ENCODE measurements at places on chromosomes 7 and 10.

- DNase-seq: no peak
These were observed 26.5 kb upstream of the CHST15 start for GRCh38 chr10:124119946-124120345.

GRCh38 chr7:14020339-14020900, 31.0 kb upstream of the ETV1 start:
- DNase-seq: no peak

DNA sequence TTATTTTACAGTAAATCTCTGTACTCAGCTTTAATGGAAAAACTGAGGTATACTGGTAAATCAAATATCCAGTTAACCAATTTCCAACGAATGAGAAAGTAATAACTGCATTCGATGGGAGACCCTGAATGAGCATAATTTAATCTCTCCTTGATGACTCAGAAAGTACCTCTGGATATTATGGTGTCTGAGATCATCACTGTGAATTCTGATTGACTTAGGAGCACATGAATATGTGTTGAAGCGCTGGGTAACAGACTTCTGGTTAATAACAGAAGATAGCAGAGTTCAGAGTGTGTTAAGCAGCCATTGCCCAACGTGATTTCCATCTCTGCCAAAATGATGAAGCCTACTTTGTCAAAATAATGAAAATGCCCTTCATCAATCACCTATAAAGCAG, 116.6 kb downstream of the NRP1 start:
- no peak for DNase-seq

- DNase-seq: no peak
These were observed 587.2 kb downstream of the SORCS1 start for GRCh38 chr10:106577266-106577665.

- DNase-seq: no peak
These were observed 13.4 kb downstream of the BRI3 start for GRCh38 chr7:98294798-98295382.

- no peak for DNase-seq
These were observed 68.1 kb upstream of the SLC39A12 start for GRCh38 chr10:17883621-17884020.

- DNase-seq: no peak
These were observed 381.0 kb upstream of the NRP1 start for GRCh38 chr10:33715303-33715975.

DNA sequence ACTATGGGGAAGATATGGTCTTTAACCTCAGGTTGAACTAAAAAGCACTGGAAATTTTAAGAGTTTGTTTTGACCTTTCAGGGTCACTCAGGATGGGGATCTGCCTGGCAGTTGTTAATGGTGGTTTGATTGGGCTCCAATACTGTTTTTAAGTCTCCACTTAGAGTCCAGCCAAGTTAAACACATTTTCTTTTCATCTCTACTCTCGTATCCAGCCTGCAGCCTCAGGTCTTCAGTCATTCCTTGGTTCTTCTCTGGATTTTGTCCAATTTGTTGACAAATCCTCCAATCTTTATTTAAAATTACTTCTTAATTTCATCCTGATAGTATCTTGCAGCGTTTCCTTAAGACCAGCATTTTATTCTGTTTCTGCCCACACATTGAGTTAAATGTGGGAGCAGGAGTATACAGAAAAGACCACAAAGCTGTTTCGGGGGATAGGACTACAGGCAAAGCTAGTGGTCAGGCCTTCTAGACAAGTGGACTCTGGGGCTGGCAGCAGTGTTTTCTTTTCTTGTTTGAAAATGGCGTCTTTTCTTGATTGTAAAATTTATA, 133.2 kb upstream of the INHBA start:
- no peak for DNase-seq

GRCh38 chr7:135151132-135151531, 3.3 kb downstream of the TMEM140 start:
- DNase-seq: no peak

GRCh38 chr10:127408112-127408710, 140.9 kb upstream of the NPS start:
- no peak for DNase-seq

DNA sequence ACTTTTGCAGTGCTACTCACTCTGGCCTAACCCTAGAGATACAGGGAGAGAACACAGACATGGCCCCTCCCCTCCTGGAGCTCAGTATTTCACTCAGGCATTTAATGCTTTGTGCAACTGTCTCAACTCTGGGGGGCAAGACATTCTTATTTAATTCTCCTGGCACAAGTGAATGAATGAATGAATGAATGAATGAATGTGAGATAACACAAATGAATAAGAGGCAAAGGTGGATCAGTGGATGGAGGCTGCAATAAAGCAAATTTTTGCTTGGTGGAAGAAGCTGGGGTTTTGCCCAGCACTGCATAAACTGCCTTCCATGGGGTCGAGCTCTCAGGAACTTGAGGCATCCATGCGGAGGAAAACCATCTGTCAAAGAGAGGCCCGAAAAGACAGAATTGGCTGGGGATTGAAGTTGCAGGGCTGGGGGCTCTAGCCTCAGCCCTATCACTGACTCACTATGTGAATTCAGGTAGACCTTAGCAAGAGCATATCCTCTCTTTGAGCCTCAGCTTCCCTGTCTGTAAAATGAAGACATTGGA, 441.4 kb upstream of the ZMIZ1 start:
- no peak for DNase-seq

GRCh38 chr7:109879287-109879828, 1211.6 kb upstream of the LRRN3 start:
- no peak for DNase-seq

DNA sequence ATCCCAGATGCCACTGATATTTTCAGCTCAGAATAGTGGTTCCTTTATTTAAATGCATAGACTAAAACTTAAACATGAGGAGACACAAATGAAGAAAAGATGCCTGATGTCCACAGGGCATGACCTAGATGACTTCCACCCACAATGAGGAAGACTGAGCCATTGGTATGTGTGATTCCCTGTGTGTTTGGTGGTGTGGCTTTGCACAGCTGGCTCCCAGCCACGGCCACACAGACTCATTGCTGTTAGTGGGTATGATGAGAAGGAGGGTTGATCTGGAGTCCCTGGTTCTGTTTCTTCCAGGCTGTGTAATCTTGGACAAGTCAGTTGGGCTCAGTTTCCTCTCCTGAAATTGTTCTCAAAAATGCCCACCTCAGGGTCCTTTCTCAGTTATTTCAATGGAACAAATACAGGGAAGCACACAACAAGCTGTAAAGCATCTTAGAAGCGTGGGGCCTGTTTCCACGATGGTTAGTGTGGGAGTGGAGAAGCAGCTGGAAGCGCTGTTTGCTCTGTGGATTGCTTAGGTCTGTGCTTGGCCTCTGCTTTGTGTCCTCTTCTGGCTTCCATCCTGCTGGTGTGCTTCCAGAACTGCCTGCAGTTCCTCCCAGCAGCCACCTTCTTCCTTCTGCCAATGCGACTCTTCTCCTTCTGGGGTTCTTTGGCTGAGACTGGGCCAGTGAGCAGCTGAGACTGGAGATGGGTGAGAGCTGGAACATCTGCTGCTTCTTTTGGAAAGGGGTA, 303.7 kb downstream of the BMPER start:
- no peak for DNase-seq

DNA sequence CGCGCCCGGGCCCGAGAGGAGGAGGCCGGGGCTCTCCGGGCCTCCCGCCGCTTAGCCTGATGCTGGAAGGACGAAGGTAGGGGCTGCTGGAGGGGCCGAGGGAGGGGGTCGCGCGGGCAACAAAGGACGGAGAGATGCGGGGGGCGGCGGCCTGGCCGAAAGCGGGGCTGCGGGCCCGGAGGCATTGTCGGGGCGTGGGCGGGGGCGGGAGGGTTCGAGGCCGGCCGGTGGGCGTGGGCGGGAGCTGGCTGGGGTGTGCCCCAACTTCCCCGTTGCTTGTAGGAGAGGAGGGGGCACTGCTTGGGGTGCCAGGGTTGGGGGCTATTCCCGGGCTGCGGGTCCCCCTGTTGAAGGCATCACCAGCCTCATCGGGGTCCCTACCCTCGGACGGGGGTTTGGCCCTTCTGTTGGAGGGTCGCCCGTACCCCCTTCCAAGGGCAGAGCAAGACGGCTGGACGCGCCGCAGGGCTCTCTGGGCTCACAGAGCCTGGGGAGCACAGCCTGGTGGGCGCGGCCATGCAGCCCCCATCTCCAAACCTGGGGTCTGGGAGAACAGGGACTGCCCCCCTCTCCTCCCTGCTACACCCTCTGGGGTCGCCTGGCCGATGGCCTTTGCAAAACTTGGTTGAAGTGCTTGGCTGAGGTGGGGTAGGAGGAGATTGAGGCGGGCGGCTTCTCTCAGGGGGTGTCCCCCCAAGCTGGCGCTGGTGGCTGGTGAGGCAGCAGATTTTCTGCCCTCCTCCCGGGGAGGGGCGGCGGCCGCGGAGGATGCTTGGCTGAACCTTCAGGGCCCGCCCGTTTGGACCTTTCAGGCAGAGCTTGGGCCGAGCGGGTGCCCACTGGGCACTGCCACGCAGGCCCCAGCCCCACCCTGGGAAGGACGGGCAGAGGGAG, 699 bp downstream of the CLIP2 start:
- no peak for DNase-seq

- no peak for DNase-seq
These were observed 128.8 kb downstream of the LHPP start for GRCh38 chr10:124590216-124591122.

- no peak for DNase-seq
These were observed 8.4 kb upstream of the RBM28 start for GRCh38 chr7:128352153-128352537.

GRCh38 chr10:35961501-35961900, 319.4 kb upstream of the FZD8 start:
- DNase-seq: no peak

DNA sequence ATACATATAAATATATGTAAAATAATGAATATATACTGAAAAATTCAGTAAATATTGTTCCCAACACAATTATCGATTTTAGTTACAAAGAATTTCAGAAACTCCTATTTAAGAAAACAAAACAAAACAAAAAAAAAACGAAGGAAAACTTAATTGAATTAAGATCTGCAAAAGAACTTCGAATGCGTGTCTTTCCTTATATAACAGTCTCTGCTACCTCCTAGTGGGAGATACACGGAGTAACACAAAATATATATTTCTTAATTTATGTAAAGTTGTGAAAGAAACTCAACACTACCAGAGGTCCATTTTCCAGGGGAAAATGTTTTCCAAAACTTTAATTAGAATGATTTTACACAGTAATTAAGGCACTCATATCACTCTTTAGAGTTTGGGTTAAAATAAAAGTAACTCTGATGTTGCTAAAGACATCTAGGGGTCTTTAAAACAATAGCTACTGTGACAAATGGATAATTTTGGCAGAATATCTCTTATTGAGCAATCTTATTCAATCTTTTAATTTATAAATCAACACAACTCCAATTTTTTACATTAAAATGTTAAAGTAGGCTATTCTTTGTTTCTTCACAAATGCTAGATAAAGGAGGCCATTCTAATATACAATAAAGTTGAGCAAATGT, 41.6 kb downstream of the NEBL start:
- no peak for DNase-seq

- no peak for DNase-seq
These were observed 7.1 kb downstream of the AGMO start for GRCh38 chr7:15554744-15555143.

GRCh38 chr7:79979437-79979836, 155.2 kb upstream of the GNAI1 start:
- no peak for DNase-seq

DNA sequence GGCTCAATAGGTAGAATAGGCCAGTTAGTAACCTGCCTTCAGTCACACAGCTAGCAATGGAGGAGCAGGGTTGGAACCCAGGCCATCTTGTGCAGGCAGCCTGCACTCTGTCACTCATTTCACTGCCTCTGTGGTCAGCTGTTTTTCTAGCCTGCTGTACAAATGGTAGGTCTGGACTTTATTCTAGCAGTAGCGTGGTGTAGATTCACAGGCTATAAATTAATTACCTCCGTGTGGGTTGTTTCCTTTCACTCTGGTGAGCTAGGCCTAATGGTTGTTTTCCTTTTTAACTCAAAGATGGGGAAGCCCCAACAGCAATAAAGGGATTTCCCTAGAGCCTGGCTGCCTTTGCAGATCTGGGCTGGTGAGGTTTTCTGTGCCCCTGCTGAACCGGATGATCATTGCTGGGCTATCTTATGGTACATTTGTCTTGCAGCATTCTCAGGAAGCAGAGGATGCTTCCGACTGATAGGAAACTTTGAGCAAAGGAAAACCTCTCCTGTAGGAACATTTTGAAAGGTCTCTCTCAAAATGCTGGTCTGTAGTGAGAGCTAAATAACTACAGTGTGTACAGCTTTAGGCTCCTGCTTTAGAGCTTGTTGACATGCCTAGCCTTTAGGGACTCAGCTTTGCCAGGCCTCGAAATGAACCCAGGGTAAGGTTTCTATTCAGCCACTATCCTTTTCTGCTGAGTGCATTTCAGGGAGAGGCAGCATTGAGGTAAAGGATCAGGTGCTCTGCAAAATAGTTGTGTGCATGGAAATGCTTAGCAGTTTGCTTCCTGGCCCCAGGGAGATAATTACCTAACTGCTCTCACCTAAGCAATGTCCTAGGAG, 157.4 kb downstream of the ST7 start:
- no peak for DNase-seq

- no peak for DNase-seq
These were observed 696.9 kb upstream of the NRP1 start for GRCh38 chr10:34031400-34031799.

- peak; percentile 25 for DNase-seq
These were observed 717 bp downstream of the CNPY4 start for GRCh38 chr7:100119970-100120732.

DNA sequence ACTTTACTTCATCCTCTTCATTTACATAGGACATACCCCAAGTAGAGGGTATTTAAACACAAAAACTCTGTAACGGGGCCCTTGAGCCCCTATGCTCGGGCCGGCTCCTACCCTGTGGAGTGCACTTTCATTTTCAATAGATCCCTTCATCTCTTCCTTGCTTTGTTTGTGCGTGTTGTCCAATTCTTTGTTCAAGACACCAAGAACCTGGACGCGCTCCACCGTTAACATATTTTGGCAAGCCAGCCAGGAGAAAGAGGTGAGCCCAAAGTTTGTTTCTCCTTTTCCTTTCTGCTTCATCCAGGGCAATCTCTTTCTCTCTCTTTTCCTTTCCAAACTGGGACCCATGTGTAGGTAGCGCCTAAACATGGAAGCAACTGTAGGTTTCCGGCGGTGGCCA, 26.0 kb upstream of the BNIP3 start:
- no peak for DNase-seq

GRCh38 chr10:89574368-89574767, 39.0 kb upstream of the SLC16A12 start:
- no peak for DNase-seq

GRCh38 chr10:86168256-86168655, 198.3 kb downstream of the GRID1 start:
- DNase-seq: no peak

GRCh38 chr7:1322240-1323110, 89.8 kb downstream of the UNCX start:
- no peak for DNase-seq

Data from stimulated activated CD8-positive, alpha-beta memory T cell treated with anti-CD3 and anti-CD28 coated beads, Interleukin-4, amount 100 ng/mL, for 1 hour (primary cell).